ENCODE measurements at places on chromosomes 7 and 10.
A peak's percentile ranks its signal among the peaks of the same experiment; 100 is the strongest.

DNA sequence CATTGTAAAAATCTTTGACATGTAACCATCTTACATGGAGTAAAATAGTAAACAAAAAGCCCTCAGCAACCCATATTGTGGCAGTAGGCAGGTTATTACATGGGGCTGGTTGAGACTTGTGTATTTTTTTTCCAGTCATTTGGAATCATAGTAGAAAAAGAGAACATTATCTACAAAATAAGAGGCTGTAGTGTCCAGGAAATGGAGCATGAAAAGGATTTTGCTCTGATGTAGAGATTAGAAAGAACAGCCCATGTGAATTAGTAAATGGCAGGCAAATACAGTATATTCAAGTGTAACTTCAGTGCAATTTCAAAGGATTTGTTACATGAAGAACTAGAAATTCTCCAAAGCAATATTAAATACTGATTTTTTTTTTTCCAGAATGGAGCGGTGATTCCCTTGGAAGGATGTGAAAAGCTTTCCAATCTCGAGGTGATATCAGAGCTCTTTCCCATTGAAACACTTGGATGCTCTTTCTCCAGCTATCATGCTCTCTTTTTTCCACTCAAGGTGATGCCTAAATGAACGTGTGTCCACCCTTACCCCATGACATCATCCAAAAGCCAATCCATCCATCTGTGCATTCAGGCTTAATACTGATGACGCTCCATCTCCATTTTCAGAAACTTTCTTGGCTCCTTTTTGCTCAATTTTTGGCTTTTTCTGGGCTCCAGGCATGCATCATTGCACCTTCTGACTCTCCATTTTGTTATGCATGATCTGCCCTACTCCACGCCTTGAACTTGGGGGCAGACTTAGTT is 1034.7 kb downstream of the TYW1 start:
- DNase-seq: no peak

DNA sequence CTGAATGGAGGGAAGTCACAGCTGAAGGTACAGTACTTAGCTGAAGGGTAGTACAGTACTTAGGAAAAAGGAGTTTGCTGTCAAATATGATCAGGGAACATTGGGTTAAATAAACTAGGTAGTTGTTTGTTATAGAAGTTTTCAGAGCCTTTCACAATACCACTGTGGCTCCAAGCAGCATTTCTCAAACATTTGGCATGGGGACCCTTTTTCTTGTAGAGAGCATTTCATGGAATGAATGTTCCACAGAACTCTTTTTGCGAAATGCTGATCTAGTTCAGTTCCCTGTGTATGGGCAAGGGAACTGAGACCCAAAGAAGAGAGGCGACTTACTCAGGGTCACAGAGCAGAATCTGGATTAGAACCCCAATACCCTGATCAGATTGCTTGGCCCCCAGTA is 31.5 kb upstream of the DDX50 start:
- DNase-seq: no peak

DNA sequence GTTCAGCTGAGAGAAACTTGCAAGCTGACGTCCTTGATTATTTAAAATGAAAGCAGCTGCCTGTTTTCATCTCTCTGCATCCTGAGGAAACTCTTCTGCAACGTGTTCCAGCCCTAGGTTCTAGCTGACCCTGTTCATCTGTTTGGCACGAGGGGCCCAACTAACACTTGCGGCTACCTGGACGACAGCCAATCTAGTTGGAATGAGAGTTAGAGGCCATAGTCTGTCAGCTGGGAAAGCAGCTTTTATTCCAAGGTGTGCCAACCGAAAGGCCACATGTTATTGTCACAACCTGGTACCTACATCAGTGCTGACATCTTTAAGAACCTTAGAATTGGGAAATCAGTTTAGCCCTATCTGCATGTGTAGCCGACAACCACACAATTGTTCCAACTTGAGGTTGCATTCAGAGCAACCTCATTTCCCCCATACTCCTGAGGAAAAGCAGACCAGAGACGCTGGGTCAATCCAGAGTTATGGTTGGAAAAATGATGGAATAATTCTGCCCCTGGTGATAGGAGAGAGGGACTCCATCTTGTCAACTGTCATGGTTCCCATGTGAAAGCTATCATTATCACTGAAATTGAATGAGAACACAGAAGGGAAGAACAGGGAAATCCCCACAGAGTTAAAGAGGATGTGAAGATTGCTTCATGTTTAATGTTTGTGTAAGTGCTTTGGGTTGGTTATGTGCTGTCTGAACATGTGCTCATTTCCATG is 121.6 kb downstream of the EGFR start:
- peak; percentile 65 for DNase-seq

DNA sequence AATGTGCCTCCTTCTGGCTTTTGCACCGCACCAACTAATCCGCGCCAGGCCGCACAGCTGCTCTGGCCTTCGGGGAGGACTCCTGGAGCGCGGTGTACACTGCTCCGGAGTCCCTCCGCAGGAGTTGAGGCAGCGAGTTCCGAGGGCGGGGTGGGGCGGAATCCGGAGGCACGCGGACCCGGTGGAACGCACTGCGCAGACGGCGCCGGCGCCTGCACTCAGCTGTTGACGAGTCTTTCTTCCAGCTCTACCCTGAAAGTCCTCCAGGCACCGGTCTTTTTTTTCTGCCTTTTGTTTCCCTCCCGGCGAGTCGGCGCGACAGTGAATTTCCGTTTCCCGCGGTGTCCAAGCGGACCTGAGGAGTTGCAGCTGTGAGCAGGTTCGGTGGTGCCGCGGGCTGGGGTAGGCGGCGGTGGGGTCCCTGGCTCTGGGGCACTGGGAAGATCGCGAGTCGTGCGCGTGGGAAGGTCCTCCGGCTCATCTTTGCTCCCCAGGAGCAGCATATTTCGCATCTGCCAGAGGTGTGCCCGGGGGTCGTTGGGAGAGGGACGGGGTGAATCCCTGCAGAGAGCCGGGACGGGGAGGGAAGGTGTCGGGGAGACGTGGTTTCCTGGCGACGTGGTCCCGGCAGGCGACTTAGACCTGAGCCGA is 44.1 kb downstream of the SFTPD start:
- peak; percentile 76 for DNase-seq

DNA sequence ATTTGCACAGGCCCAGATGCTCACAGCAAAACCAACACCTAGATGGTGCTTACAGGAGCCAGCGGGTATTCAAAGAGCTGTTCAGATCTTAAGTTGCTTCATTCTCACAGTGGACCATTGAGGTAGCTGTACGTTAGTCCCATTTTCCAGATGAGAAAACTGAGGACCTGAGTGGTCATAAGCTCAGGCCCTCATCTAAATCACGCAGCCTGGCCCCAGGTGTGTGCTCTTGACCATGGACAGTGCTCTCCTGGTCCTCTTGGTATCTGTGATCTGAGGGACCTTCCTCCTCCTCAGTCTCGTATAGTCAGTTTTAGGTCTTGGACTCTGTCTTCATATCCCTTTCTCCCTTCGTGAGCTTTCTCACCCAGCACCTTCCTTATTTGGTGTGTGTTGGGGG is 43.7 kb downstream of the HTRA1 start:
- no peak for DNase-seq

DNA sequence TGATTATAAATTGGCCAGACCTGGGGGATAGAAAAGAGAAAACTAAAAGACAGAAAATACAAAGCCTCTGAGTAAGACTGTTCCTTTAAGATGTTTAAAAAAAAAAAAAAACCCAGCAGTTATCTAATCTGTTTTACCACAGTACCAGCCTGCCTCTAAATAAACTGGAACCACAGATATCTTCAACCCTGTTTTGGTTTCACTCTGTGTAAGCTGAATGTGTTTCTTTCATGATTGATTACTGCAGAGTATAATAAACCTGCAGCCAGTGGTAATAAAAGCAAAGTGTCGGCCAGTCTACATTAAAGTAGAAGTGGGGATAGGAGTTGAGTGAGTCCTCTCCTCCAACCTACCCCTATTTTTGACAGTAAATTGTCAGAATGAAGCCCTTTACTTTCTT is 40.6 kb downstream of the MGAM2 start:
- no peak for DNase-seq

DNA sequence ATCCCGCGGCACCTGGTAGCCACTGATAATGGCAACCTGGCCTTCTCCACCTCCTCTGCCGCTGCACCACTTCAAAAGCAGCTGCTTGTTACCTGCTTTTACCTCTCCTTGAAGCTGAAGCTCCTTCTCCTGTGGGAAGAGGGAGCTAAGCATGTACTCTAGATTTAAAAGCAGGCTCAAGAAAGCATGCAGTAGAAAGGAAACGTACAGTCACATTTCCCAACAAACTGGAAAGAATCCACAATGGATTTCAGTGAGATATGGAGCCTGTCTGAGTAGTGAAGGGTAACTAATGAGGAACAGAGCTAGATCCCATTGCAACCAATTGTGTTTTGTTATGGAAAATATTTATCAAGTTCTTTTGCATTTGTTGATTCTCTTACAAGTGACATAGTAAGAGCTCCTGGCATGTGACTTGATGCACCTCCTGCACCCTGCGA is 457.4 kb upstream of the GALNT17 start:
- DNase-seq: no peak

GRCh38 chr7:50749896-50750295 is 32.8 kb downstream of the GRB10 start:
- no peak for DNase-seq

DNA sequence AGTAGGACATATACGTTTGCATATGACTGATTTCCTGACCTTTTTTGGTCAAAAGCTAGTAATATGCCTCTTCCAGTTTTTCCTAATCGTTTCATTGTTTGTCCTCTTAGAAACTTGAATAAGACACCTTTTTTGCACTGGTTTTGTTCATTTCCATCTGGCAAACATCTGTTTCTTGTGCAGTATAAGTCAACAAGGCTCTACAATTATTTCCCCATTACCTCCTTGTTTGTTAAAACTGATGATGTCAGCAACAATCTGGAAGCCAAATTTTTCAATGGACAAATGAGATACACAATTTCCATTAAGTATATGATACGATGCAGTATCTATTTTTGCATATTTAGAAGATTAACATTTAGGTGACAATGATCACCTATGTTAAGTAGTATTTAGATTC is 148.8 kb downstream of the NRBF2 start:
- DNase-seq: no peak

- no peak for DNase-seq
These were observed 327 bp upstream of the FIS1 start for GRCh38 chr7:101245147-101245668.

DNA sequence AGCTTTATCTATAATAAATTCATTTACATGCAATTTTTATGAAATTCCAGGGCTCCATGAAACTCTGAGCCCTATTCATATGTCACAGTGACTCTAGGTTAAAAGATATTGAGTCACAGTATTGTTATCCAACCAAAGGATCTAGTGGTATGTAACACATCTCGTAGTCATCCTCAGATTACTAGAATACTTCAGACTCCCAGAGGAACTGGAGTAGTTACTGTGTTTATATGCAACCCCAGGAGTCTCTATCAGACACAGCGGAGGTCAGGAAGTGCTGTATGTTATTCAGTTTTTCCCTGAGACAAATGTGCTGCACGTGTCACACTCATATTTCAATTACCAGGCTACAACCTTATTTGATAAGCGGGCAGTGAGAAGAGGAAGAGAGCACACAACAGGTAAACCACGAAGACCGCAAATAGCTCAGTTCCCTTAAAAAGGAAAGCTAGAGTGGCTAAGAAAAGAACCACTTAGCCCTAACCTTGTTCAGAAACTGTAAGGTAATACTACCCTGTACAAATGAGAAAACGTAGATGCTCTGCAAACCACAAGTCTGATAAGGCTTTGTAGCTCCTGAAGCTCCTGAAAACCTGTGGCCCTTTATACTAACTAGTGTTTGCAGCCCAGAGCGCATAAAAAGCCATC is 114.0 kb upstream of the CNTNAP2 start:
- no peak for DNase-seq

- DNase-seq: no peak
These were observed 63.1 kb downstream of the ZNRF2 start for GRCh38 chr7:30347226-30348082.

DNA sequence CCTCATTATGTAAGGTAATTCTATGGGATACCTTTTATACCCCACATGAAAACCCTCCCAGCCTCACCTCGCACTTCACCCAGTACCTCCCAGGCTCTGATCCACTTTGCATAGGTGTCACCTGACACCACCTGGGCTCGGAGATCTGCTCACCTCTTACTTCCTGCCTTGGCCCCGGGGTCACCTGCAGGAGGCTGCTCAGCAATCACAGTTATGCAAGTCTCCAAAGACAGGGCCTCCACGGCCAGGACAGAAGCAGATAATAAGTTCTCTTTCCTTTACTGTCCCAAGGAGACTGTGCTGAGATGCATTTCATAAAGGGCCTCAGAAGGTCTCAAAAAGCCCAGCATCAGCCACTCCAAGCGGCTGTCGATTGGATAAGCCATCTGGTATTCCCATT is 112.4 kb upstream of the PPP2R2D start:
- no peak for DNase-seq

DNA sequence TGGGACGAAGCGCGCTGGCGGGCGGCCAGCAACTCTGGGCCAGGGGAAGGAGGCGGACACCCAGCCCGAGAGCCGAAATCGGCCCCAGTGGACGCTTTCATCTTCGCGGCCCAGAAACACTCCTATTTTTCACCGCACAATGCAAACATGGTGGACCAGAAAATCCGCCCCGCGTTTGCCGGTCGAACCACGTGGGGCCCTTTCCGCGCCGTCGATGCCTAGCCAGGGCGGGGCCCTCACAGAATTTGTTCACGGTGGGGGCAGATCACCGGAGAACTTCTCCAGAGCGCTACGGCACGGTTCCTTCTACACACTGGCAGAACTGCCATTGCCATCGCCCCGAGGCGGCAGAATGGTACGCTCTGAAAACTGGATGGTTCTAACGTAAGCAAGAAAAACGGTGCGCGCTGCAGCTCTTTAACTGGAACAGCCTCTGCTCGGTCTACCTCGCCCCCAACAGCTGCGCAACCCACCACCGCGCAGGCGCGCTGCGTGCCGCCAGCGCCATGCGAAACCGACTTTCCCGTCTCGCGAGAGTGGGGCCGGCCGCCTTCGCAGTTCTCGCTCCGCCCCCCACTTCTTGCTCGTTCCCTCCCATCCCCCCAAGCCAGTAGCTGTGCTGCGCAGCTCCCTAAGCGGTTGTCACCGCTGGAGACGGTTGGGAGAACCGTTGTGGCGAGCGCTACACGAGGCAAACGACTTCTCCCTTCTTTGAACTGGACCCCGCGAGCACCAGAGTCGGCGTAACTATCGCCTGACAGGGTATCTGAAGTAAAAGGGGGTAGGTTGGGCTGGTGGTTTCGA is at the start of gene HNRNPH3:
Gene HNRNPH3 (plus strand): TSS at position 610 of the 804 bp plus-strand sequence. CDS start 5,158 bp downstream, outside the sequence.
- peak; percentile 97 for DNase-seq

DNA sequence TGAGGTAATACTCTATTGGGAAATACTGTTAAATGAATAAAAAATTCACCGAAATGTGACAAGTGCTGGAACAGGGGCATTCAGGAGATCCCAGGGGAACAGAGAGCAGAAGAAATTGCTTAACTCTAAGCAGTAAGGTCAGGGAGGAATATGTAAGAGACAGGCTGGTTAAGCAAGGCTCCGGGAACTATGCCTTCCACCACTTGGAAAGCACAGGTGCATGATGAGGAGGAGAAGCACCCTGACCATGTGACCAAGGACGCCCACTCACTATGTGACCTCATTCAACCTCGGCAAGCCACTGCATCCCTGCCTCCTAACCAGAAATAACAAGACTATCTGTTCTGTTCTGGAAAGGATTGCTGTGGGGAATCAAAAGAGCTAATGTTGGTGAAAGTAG is 218.4 kb downstream of the ELMO1 start:
- no peak for DNase-seq

- DNase-seq: no peak
These were observed 146.0 kb downstream of the FANK1 start for GRCh38 chr10:126042354-126042753.

- no peak for DNase-seq
These were observed 1.2 kb downstream of the MLXIPL start for GRCh38 chr7:73622909-73623797.

- no peak for DNase-seq
These were observed 986.9 kb downstream of the TYW1 start for GRCh38 chr7:67983486-67983885.
